ENCODE measurements at places on chromosomes 1 and 21. TPM values are rescaled to one million over a fixed set of nuclear protein-coding genes. Genes with fewer than 3 reads are reported as not detected.

- DNase-seq = no peak
- H3K27me3 ChIP-seq = no peaks in the 10 kb centered on the region
- H3K4me3 ChIP-seq = no peak overlapping the region
- peaks cover 27% of the 10 kb centered on the region for H3K4me1 ChIP-seq
- no peaks in the 10 kb centered on the region for H3K36me3 ChIP-seq
- H3K27ac ChIP-seq = no peak overlapping the region
Observed at GRCh38 chr1:205502992-205503391, 1.5 kb upstream of the CDK18 start.

DNA sequence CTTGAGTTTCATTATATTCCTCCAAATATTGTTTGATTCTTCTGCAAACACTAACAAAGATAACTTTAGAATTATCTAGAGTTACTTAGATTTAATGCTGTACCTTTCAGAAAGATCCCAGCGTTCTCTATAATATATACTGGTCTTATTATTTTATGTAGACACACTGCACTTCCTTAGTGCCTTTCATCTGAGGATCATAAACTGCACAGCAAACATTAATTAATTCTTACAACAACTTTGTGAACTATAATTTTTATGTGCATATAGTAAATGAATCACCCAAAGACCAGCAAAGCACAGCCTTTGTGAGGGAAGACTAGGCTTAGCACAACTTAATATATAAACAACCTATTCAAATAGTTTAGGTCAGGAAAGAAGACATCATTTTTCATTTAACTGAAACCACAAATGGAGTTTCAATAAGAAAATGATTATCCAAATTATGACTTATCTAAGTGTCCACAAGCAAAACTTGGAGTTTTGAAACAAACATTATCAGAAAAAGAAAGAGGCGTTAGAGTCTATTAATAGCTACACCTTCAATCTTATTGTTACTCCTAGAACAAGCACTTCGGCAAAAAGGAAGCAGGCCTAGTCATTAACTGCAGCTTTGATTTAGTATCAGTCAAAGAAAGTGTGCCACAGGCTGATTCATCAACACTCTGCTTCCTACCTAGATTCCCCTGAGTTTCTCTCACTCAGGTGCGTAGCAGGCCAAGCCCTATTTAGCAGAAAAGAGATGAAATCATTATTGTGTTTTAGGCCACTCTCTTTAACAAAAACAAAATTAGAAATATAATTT, 22.5 kb upstream of the RC3H1 start:
- H3K36me3 ChIP-seq = no peaks in the 10 kb centered on the region
- DNase-seq = no peak
- H3K4me3 ChIP-seq = no peak overlapping the region
- no peaks in the 10 kb centered on the region for H3K27me3 ChIP-seq

The TRIM67 gene
- total RNA-seq = 0.02 TPM

The ARTN gene
- total RNA-seq = 36.4 TPM

The DYNLT5 gene
- total RNA-seq = not detected

GRCh38 chr1:183936791-183937190, 100.7 kb downstream of the COLGALT2 start:
- DNase-seq = no peak
- H3K4me3 ChIP-seq = no peak overlapping the region

DNA sequence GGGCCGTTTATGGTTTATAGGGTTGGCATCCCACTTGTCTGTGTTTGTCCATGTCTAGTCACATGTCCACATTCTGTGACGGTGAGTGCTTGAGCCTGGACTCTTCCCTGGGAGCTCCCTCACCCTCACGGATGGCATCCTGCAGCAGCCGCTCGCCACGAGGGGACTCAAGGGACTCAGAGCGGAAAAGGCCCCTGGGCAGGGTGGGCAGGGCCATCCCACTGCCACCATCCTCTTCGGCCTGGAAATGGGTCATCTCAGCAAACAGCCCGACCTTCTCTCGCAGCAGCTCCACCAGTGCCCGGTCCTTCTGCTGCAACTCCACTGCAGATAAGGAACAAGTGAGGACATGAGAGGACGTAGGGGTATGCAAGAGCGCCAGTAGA, 11.1 kb downstream of the RXFP4 start:
- H3K4me3 ChIP-seq = no peak overlapping the region
- H3K36me3 ChIP-seq = peaks cover 44% of the 10 kb centered on the region
- H3K27me3 ChIP-seq = no peaks in the 10 kb centered on the region
- H3K4me1 ChIP-seq = no peaks in the 10 kb centered on the region

GRCh38 chr1:3415260-3416090, 39.0 kb upstream of the ARHGEF16 start:
- no peaks in the 10 kb centered on the region for H3K36me3 ChIP-seq
- H3K27ac ChIP-seq = no peak overlapping the region
- no peak for DNase-seq
- H3K27me3 ChIP-seq = no peaks in the 10 kb centered on the region

GRCh38 chr1:81208441-81208840, 592.3 kb upstream of the ADGRL2 start:
- no peaks in the 10 kb centered on the region for H3K4me1 ChIP-seq
- H3K36me3 ChIP-seq = no peaks in the 10 kb centered on the region
- H3K27ac ChIP-seq = no peak overlapping the region
- no peak overlapping the region for H3K4me3 ChIP-seq
- no peaks in the 10 kb centered on the region for H3K27me3 ChIP-seq

- 0 out of 2 replicates have a peak, but pooled peaks cover 2% of the 10 kb centered on the region for H3K4me1 ChIP-seq
- no peak for DNase-seq
- H3K36me3 ChIP-seq = no peaks in the 10 kb centered on the region
- no peaks in the 10 kb centered on the region for H3K27me3 ChIP-seq
Observed at GRCh38 chr1:154820646-154821045, 49.4 kb downstream of the KCNN3 start.

DNA sequence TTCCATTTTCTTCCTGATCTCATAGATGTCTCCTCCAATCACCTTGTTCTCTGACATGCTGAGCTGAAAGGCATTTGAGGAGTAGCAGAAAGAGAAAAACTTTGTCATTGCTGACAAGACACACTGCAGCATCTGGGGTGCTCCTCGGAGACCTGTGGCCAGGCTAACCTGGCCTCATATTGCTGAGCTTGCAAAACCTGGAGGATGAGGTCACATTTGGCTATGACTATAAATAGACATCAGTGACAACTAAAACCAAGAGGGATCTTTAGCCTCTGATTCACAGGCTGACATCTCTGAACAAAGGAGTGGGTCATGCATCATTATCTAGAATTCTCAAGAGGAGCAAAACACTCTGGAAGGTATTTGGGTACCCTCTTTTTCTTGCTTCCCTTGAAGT, 83.7 kb downstream of the PROX1 start:
- DNase-seq = no peak
- H3K27me3 ChIP-seq = peaks cover 29% of the 10 kb centered on the region
- H3K27ac ChIP-seq = no peak overlapping the region

DNA sequence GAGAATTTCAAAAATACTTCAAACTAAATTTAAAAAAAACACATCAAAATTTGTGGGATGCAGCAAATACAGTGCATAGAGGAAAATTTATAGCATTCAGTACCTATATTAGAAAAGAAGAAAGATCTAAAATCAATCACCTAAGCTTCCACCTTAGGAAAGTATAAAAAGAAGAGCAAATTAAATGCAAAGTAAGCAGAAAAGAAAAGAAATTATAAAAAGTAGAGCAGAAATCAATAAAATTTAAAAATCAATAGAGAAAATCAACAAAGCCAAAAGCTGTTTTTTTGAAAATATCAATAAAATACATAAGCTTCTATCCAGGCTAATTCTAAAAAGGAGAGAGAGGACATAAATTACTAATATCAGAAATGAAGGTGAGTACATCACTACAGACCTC, 255.4 kb downstream of the KCNH1 start:
- H3K27me3 ChIP-seq = peaks cover 26% of the 10 kb centered on the region
- H3K36me3 ChIP-seq = no peaks in the 10 kb centered on the region
- DNase-seq = no peak
- H3K4me1 ChIP-seq = peaks cover 11% of the 10 kb centered on the region
- H3K27ac ChIP-seq = no peak overlapping the region

The ATP1A2 gene
- not detected for total RNA-seq

The CLDN14 gene
- total RNA-seq = not detected

DNA sequence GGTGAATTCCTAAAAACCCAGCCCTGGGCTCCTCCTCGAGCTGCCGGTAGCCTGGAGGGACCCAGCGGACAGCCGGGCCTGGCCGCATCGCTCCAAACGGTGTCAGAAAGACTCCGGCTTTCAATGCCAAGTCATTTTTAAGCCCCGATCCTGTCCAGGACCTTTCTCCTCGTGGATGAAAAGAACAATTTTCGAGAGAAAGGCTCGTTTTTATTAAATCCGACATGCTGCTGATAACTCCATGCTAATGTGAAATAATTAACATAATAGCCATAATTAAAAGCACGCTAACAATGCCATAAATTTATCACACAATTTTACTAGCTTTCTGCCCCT, 4.6 kb upstream of the FOXD3 start:
- H3K36me3 ChIP-seq = no peaks in the 10 kb centered on the region
- H3K4me1 ChIP-seq = peaks cover 10% of the 10 kb centered on the region
- no peaks in the 10 kb centered on the region for H3K27me3 ChIP-seq
- peak overlapping the region; percentile 50 for H3K4me3 ChIP-seq
- peak overlapping the region; percentile 73 for H3K27ac ChIP-seq
- DNase-seq = no peak

The ADAMTS4 gene
- not detected for total RNA-seq

GRCh38 chr1:10250663-10251062, 40.3 kb downstream of the KIF1B start:
- H3K27ac ChIP-seq = no peak overlapping the region
- H3K27me3 ChIP-seq = no peaks in the 10 kb centered on the region
- no peak for DNase-seq
- no peaks in the 10 kb centered on the region for H3K36me3 ChIP-seq
- no peak overlapping the region for H3K4me3 ChIP-seq

GRCh38 chr1:228373681-228374571, 32.7 kb downstream of the TRIM11 start:
- H3K36me3 ChIP-seq = no peaks in the 10 kb centered on the region
- H3K4me3 ChIP-seq = no peak overlapping the region
- peaks cover 34% of the 10 kb centered on the region for H3K4me1 ChIP-seq
- no peaks in the 10 kb centered on the region for H3K27me3 ChIP-seq
- DNase-seq = no peak
- no peak overlapping the region for H3K27ac ChIP-seq

DNA sequence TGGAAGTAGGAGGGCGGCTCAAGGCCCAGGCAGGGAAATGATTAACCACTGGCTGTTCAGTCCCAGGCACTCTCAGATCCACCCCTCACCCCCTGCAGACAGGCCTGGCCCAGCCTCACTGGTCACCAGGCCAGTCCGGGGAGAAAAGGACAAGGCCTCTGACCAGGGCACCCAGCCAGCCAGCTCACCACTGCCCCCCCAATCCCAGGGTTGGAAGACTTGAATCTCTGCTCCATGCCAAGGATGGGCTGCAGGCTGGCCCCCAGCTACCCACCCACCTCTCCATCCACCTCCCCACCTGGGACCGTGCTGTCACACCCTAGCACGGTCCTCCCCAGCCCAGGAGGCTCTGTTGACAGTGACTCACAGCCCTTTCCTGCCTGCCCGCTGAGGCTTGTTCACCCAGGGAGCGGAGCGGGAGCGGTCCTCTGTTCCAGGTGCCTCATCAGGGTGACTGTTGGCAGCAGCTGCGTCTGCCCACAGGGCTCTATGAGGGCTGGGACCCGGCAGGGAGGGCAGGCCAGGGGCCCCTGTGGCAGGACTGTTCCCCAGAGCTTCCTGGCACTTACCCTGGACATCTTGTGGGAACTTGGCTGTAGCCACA, 2.2 kb downstream of the LAD1 start:
- H3K27ac ChIP-seq = peak overlapping the region; percentile 83
- peaks cover 30% of the 10 kb centered on the region for H3K4me1 ChIP-seq
- peaks cover 9% of the 10 kb centered on the region for H3K36me3 ChIP-seq
- peak overlapping the region; percentile 77 for H3K4me3 ChIP-seq

The CACNA1S gene
- not detected for total RNA-seq

GRCh38 chr21:45887788-45888187, 93.8 kb upstream of the COL6A1 start:
- no peaks in the 10 kb centered on the region for H3K36me3 ChIP-seq
- no peak for DNase-seq
- no peak overlapping the region for H3K4me3 ChIP-seq
- H3K27ac ChIP-seq = no peak overlapping the region
